ENCODE measurements at places on chromosomes 7 and 10.

- DNase-seq: no peak
- H3K4me3 ChIP-seq: no peak overlapping the region
- H3K27ac ChIP-seq: no peak overlapping the region
- H3K36me3 ChIP-seq: no peaks in the 10 kb centered on the region
These were observed 28.8 kb upstream of the PDGFA start for GRCh38 chr7:548401-548800.

DNA sequence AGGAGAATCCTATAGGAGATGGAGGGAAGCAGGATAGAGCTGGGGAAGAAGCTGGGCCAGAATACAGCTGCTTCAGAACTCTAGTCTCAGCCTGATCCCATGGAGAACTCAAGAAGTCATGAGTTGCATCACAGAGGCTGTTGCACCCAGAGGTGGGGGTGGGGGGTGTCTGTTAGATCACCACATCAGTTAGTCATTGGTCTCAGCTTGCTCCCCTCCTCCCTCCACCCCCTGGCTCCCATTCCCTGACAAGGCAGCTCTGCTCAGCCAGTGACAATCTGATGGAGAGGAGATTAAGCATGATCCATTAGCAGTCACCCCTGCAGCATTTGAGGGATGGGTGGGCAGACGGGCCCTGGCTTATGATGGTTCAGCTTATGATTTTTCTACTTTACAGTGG is 58.4 kb upstream of the FGL2 start:
- H3K4me3 ChIP-seq: no peak overlapping the region
- no peak for DNase-seq
- H3K27me3 ChIP-seq: no peaks in the 10 kb centered on the region
- no peaks in the 10 kb centered on the region for H3K4me1 ChIP-seq
- no peaks in the 10 kb centered on the region for H3K36me3 ChIP-seq

DNA sequence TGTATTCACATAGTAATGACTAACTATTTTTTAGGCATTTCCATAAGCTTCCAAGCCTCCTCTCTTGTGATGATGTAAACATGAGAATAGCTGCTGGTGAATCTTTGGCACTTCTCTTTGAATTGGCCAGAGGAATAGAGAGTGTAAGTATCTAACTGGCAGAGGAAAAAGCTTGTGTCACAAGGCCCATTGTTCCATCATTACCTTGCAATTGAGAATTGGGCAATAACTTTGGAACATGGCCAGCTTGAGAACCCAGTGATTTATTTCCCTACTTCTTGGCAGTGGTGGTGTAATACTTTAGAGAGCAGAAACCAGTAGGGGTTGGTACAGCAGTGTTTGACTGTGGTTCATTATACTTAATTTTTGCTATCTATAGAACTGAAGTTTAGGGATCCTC is 12.0 kb downstream of the IFRD1 start:
- DNase-seq: no peak
- no peak overlapping the region for H3K27ac ChIP-seq
- H3K36me3 ChIP-seq: peaks cover 46% of the 10 kb centered on the region

DNA sequence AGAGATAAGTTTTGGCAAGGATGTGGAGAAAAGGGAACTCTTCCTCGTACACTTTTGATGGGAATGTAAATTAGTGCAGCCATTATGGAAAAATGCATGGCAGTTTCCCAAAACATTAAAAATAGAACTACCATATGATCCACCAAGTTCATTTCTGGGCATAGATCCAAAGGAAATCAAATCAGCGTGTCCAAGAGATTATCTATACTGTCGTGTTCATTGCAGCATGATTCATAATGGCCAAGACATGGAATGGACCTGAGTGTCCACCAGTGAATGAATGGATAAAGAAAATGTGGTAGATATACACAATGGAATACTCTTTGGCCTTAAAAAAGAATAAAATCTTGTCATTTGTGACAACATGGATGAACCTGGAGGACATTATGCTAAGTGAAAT is 70.3 kb upstream of the RSU1 start:
- no peaks in the 10 kb centered on the region for H3K27me3 ChIP-seq
- no peak overlapping the region for H3K27ac ChIP-seq
- H3K4me3 ChIP-seq: no peak overlapping the region
- no peak for DNase-seq
- H3K4me1 ChIP-seq: no peaks in the 10 kb centered on the region

DNA sequence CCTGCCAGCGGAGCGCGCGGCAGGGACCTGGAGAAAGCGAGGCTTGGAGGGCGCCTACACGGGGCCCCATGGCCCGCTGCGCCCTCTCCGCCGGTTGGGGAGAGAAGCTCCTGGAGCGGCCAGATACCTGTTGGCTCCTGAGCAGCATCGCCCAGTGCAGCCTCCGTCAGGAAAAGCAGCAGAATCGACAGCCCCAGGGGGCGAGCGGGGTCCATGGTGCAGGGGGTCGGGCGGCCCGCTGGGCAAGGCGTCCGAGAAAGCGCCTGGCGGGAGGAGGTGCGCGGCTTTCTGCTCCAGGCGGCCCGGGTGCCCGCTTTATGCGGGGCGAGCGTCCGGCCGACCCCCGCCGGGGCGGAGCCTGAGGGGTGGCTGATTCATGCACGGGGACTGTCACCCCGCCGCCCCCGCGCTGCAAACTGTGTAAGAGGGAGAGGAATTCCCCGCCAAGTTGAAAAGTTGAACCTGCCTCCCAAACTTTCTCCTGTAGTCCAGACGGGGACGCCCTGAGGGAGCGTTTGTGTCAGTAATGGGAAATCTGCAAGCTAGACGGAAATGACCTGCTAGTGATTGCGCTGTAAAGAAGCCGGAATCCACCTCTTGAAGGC is at the start of gene TFPI2:
TSS of gene TFPI2 (minus strand) at position 290 of the 605 bp plus-strand sequence. CDS start at position 215, 75 bp downstream.
- DNase-seq: no peak
- H3K27ac ChIP-seq: no peak within 1 kb of the TSS
- no peak within 1 kb of the TSS for H3K4me3 ChIP-seq
- peaks cover 4% of the 10 kb centered on the region for H3K27me3 ChIP-seq

- DNase-seq: no peak
- no peaks in the 10 kb centered on the region for H3K27me3 ChIP-seq
- no peaks in the 10 kb centered on the region for H3K4me1 ChIP-seq
- H3K27ac ChIP-seq: no peak overlapping the region
These were observed 21.3 kb upstream of the ANK3 start for GRCh38 chr10:60410970-60411369.

DNA sequence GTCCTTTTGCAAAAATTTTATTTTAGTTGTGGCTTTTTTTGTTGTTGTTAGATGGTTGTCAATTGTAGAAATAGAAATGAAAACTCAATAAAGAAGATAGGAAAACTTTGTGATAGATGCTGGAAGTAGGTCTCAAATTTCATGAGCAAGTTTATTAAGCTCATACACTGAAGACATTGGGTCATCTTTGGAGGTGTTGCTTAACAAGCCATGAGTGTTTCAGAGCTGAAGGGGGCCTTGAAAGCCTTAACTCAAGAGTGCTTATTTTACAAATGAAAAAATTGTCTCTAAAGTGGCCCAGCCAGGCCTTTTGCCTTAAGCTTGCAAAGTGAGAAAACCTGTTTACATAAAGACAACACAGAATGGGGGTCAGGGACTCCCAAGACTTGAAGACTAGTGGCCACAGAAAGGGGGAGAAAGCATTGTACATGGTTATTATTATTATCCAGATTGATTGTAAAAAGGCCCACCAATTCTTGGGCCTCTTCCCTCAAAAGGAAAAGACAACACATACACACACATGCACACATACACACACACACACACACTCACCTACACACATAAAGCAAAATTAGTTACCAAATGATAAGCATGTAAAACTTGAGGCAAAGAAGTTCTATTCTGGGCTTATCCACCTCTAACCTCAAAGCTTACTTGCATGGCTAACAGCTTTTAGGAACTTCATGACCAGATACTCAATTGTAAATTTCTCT is 49.7 kb upstream of the GLCCI1 start:
- no peaks in the 10 kb centered on the region for H3K36me3 ChIP-seq
- DNase-seq: no peak

DNA sequence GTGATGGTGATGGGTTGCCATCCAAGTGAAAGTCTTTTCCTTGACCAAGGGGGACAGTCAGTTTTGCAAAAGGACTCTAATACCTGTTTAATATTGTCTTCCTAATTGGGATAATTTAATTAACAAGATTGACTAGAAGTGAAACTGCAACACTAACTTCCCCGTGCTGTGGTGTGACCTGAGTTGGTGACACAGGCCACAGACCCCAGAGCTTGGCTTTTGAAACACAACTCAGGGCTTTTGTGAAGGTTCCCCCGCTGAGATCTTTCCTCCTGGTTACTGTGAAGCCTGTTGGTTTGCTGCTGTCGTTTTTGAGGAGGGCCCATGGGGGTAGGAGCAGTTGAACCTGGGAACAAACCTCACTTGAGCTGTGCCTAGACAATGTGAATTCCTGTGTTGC is 6.9 kb downstream of the PPIF start:
- no peak overlapping the region for H3K4me3 ChIP-seq
- peaks cover 16% of the 10 kb centered on the region for H3K36me3 ChIP-seq
- DNase-seq: no peak
- H3K4me1 ChIP-seq: peaks cover 3% of the 10 kb centered on the region
- H3K27me3 ChIP-seq: no peaks in the 10 kb centered on the region

DNA sequence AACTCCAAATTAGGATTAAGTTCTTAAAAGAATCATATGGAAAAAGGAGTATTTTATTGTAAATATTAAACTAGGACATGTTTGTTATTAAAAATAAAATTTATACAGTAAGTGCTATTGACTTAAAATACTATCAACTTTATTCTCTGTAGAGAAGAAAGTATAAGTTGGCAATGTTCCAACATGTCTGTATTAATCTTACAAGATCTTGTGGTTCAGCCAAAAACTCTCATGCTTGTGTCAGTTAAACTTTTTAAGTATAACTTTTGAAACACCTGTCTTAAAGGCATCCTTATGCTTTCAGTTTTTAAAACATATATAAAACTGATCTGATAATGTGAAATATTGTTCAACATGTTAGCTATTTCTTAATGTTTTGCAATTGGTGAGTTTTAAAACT is 160.7 kb downstream of the ZEB1 start:
- no peaks in the 10 kb centered on the region for H3K27me3 ChIP-seq
- no peaks in the 10 kb centered on the region for H3K4me1 ChIP-seq

DNA sequence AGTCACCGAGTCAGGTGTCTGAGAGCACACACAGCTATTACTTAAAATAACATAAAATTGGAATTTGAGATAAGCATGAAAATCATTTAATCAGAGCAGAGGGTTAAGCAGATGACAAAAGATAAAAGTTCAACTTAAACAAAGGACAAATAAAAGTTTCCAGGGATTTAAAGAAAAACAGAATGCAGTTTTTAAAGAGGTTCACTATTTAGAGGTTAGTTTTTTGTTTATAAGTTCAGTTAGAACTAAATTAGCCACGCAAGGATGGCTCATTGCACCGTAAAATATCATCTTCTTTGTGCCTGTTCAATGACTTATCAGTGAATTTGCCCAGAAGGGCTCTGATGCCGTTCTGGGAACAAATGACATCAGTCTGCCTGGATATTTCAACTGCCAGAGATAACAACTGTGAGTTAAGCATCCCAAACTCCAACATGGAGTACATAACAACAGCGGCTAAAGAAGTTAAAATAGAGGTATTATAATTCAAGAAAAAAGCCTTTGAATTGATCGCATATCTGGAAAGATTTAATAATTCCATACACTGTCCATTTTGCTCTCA is 107.8 kb downstream of the ANK3 start:
- DNase-seq: no peak
- no peak overlapping the region for H3K4me3 ChIP-seq
- no peak overlapping the region for H3K27ac ChIP-seq
- no peaks in the 10 kb centered on the region for H3K4me1 ChIP-seq

DNA sequence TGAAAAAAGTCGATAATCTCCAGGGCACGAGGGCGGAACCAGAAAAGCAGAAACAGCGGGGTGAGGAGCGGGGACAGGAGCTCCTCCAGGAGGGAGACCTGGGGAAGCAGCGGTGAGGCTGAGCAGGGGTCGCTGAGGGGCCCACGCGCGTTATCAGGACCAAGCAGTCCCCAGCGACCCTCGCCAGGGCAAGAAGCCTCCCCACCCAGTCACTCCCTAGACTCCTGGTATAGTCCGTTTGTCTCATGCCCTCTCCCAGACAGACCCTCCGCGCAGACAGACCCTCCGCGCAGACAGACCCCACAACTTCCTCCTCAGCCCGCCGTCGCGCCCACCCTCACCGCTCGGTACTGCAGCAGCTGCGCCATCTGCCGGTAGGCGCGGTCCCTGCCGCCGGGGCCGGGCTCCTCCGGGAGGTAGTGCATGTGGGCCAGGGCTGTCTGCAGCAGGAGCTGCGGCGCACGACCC is 6.3 kb downstream of the ATG9B start:
- H3K27ac ChIP-seq: peak overlapping the region; percentile 97
- H3K4me1 ChIP-seq: peaks cover 55% of the 10 kb centered on the region
- peak; percentile 79 for DNase-seq
- peak overlapping the region; percentile 65 for H3K4me3 ChIP-seq
- no peaks in the 10 kb centered on the region for H3K36me3 ChIP-seq
- no peaks in the 10 kb centered on the region for H3K27me3 ChIP-seq

DNA sequence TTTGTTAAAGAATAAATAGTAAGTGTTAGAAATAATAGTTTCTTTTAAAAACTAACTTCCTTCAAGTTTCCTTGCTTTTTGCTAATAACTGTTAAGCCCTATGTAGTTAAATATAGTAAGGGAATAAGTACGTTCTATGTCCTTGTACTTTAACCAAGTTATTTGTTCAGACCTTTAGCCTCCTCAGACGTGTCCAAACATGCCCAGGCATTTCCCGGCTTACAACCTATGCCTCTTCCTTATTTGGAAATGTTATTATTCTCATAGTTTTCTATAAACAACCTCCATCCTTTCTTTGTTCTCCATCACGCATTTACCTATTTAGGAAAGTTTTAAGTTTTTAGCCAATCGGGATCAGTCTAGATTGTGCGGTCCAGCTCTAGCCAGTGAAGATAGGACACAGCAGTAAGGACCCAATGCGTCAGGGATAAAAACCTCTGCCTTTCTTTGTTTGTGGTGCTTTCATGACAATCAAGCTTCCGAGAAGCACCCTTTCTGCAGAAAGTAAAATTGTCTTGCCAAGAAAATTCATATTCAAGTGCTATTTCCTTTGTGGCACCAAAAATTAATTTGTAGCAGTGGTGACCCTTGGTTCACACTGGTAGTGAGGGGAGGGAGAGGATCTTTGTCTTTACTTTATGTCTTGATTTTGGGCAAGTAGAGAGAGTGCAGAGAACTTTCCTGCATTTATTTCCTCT is 851.3 kb upstream of the POM121L12 start:
- H3K27ac ChIP-seq: no peak overlapping the region
- H3K36me3 ChIP-seq: no peaks in the 10 kb centered on the region
- no peak for DNase-seq
- no peaks in the 10 kb centered on the region for H3K27me3 ChIP-seq
- no peak overlapping the region for H3K4me3 ChIP-seq

DNA sequence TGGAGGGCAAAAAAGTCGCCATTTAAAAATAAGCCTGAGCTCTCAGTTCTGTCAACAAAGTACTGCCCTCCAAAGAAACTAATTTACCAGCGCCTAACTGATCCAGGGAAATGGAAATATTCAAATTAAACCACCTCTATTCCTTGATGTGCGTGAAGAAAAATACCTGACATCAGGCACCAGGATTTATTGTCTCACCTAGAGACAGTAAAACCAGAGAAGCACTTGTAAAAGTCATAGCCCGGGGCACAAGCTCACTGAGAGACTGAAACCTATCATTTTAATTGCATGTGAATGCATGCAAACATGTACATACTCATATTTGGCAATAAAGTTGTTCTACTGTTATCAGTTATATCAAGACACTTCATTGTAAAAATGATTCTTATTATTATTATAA is 147.3 kb upstream of the VSTM2A start:
- H3K27ac ChIP-seq: no peak overlapping the region
- H3K4me1 ChIP-seq: no peaks in the 10 kb centered on the region
- no peaks in the 10 kb centered on the region for H3K36me3 ChIP-seq

All from naive thymus-derived CD4-positive, alpha-beta T cell (primary cell).